COLO829 (cell line): ENCODE measurements at places on chromosomes 1 and 21.

- no peak for DNase-seq
Observed at GRCh38 chr1:235679005-235679404, 29.4 kb upstream of the GNG4 start.

GRCh38 chr21:37425001-37425400 is 58.4 kb downstream of the DYRK1A start:
- no peak for DNase-seq

GRCh38 chr21:28489162-28489561 is 503.5 kb downstream of the LTN1 start:
- no peak for DNase-seq

- no peak for DNase-seq
Observed at GRCh38 chr1:201365251-201365650, 12.2 kb downstream of the TNNT2 start.

DNA sequence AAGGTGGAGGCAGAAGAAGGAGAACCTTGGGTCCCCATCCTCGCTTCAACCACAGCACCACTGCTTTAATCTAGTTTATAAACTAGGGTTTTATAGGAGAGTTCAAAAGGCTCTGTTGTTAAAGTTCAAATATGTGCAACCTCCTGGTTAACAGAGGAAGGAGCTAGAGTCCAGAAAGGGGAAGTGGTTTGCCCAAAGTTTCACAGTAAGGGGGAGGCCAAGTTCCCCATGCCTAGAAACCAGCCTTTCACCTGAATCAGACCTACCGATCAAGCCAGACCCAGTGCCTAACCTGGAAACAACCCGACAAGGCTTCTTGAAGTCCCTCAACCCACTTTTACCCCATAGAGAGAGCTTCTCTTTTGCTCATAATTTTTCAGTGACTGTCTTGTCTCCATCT is 106.5 kb downstream of the PLPP3 start:
- no peak for DNase-seq

- no peak for DNase-seq
Observed at GRCh38 chr1:241171991-241172390, 185.0 kb downstream of the RGS7 start.
